Calu3 (cell line): ENCODE measurements at places on chromosomes 6 and 20. TPM values are rescaled to one million over a fixed set of nuclear protein-coding genes. Genes with fewer than 3 reads are reported as not detected.

PROKR2 gene
- not detected in 2 replicates for total RNA-seq

- H3K27me3 ChIP-seq, result peaks cover 16% of the 10 kb centered on the region
- no peaks in the 10 kb centered on the region for H3K36me3 ChIP-seq
- no peak overlapping the region for H3K27ac ChIP-seq
These were observed 579.1 kb downstream of the BMP2 start for GRCh38 chr20:7346562-7346961.

DNA sequence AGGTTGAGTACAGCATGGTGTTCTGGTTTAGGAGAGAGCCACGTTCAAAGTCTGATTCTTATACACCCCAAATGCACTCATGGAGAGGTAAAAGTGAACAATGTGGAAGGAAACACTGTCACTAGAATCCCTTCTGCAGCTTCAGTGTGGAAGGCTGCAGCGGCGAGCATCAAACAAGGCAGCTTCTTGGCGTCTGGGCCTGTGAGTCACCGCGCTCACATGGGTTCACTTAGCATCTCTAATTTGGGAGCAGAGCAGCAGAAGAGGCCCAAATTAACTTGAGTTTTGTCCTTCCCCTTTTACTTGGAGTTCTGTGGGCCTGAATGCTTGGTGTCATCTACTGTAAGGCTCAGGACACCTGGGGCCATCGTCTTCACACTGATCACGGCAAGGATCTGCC lies 10.9 kb upstream of the E2F1 start:
- no peak overlapping the region for H3K4me3 ChIP-seq
- peaks cover 9% of the 10 kb centered on the region for H3K36me3 ChIP-seq
- no peak for DNase-seq
- no peak overlapping the region for H3K27ac ChIP-seq

- H3K36me3 ChIP-seq, result peaks cover 7% of the 10 kb centered on the region
- no peak overlapping the region for H3K4me3 ChIP-seq
- DNase-seq, result no peak
- no peaks in the 10 kb centered on the region for H3K4me1 ChIP-seq
These were observed 19.1 kb downstream of the ZFP64 start for GRCh38 chr20:52172392-52173047.

DNA sequence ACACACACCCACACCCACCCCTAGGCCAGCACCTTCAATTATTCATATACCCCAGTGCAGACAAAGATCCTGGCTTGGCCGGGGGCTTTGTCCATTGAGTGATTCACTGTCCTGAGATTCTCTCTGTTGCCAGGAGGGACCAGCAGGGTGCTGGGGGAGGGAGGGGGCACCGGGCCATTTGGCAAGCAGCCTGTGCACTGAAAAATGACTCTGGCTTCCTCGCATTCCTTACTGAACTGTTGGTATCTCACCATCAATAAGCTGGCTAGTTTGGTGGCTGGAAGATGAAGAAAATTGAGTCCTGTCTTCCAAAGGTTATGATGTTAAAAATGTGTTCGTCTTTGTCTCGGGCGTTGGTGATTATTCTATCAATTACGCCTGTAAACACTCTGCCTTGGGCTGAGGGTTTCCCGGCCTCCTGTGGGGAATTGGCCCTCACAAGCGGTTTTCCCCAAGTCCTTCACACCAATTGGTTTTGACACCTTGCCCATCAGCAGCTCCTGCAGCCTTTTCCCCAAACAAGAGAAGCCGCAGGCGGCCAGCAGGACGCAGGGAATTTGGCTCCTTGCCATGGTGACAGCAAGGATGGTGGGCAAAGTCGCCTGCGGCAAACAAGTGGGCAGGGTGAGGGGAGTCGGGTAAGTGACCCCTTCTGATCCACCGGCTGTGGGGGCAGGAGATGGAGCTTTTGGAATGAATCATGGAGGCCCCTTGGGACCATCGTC lies 4.9 kb downstream of the VSTM2L start:
- no peak overlapping the region for H3K27ac ChIP-seq
- H3K36me3 ChIP-seq, result no peaks in the 10 kb centered on the region
- H3K27me3 ChIP-seq, result peaks cover 78% of the 10 kb centered on the region
- peaks cover 7% of the 10 kb centered on the region for H3K4me1 ChIP-seq

GRCh38 chr6:107284805-107285204 lies 169.5 kb upstream of the BEND3 start:
- no peak overlapping the region for H3K27ac ChIP-seq
- H3K4me1 ChIP-seq, result no peaks in the 10 kb centered on the region
- no peaks in the 10 kb centered on the region for H3K36me3 ChIP-seq

- peak; percentile 70 for DNase-seq
- no peak overlapping the region for H3K27ac ChIP-seq
- H3K4me1 ChIP-seq, result no peaks in the 10 kb centered on the region
- no peaks in the 10 kb centered on the region for H3K27me3 ChIP-seq
- H3K36me3 ChIP-seq, result no peaks in the 10 kb centered on the region
- no peak overlapping the region for H3K4me3 ChIP-seq
These were observed 147.8 kb upstream of the RALGAPA2 start for GRCh38 chr20:20860078-20860806.

DNA sequence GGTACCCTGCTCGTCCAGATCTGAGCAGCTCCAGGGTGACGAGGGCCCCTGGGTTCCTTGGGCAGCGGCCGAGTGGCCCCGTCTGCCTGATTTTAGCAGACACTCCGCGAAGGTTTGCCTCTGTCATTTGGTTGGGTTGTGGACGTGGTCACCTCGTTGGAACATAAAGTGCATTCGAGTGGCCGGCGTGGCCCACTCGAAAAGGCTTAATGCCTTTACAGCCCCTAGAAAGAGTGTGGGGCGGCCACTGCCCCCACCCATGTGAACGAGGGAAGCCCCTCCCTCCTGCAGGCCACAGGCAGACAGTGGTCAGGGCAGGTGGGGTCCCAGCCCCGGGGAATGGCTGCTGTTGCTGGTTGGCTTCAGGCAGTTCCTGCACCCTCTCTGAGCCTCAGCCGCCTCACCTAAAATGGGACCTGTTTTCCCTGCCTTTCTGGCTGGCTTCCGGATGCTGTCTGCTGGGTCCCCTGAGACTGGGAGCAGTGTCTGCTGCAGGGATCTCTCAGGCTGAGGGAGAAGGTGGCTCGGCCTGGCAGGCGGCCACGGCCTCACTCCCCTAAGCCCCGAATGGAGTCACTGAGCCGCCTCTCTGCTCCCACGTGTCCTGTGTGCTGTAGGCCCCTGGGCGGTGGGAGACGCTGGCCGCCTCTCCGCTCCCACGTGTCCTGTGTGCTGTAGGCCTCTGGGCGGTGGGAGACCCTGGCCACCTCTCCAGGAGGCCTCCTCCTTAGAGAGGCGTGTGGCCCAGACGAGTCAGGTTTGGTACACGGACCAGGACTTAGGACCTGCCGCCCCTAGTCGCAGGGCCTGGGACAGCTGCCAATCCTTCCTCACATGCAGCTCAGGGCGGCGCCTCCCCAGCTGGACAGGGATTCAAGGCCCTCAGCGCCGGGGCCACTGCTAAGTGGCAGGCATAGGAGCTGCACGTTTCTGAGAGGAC lies 233.0 kb downstream of the ERMARD start:
- H3K27me3 ChIP-seq, result peaks cover 35% of the 10 kb centered on the region
- no peak for DNase-seq
- no peak overlapping the region for H3K4me3 ChIP-seq
- no peaks in the 10 kb centered on the region for H3K4me1 ChIP-seq
- no peak overlapping the region for H3K27ac ChIP-seq
- no peaks in the 10 kb centered on the region for H3K36me3 ChIP-seq
